ENCODE measurements at places on chromosomes 4 and X.

GRCh38 chr4:155789391-155789790 lies 30.6 kb downstream of the GUCY1B1 start:
- no peak for DNase-seq

DNA sequence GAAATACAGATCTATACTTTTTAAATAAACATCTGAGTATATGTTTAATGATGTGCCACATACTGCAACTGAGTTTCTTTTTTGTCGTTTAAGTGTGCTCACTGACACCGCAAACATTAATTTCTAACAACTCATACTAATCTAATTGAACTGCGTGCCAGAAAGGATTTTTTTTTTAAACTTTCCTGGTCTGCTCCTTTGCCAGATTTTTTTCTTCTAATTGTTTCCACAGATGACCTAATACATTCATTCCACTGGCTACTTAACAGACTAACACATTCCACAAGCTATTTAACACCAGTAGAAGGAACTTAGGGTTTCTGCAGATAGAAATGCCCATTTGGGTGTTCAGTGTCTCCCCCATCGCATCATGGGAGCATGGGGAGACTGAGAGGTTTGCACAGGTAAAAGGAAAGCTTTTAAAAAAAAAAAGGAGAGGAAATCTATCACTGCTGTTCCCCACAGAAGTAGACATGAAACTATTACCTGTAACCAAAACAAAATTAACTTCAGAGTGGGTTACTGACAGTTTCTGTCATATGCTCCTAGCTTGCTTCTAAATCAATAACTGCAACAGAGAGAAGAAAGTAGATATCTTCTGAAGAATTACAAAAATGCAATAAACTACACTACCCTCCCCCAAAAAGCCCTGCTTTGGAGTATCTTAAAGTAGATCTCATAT lies 31.6 kb downstream of the SH3KBP1 start:
- DNase-seq, result no peak

GRCh38 chr4:138034871-138035270 lies 207.3 kb downstream of the SLC7A11 start:
- no peak for DNase-seq

- DNase-seq, result no peak
These were observed 1.0 kb upstream of the MECP2 start for GRCh38 chrX:154098551-154098950.

- DNase-seq, result no peak
These were observed 18.4 kb upstream of the COX18 start for GRCh38 chr4:73087871-73088270.

DNA sequence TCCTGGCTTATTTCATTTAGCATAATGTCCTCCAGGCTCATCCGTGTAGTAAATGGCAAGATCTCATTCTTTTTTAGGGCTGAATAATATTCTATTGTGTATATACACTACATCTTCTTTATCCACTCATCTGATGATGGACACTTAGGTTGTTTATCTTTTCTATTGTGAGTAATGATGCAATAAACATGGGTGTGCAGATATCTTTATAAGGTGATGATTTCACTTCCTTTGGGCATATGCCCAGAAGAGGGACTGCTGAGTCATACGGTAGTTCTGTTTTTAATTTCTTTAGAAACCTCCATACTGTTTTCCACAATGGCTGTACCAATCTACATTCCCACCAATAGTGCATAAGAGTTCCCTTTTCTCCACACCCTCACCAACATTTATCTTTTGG lies 317.6 kb upstream of the CNKSR2 start:
- no peak for DNase-seq

DNA sequence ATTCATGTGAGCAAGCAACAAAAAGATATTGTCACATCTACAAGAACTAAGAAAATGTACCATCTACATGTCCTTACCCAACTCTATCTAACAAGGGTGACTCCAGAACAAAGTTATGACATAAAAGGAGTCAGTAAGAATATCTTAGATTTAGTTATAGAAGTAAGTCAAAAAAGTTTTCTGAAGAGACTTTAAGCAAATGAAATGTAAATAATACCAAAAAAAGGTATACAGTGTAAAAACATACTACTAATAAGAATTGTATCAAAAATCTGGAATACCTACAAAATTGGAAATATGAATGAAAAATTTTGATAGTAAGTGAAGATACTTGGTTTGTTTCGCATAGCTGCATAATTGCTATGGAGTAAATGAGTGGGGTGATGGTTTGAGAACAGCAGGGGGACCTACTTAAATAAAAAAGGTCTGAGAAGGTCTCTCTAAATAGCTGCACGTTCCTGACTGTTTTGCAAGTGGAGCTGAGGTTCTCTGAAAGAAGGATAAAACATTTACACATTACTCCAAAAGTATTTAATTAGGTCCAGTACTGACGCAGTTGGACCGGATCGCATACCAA lies 51.0 kb upstream of the ENPP6 start:
- no peak for DNase-seq

- DNase-seq, result no peak
These were observed 294.3 kb upstream of the IGFBP7 start for GRCh38 chr4:57404483-57404882.

DNA sequence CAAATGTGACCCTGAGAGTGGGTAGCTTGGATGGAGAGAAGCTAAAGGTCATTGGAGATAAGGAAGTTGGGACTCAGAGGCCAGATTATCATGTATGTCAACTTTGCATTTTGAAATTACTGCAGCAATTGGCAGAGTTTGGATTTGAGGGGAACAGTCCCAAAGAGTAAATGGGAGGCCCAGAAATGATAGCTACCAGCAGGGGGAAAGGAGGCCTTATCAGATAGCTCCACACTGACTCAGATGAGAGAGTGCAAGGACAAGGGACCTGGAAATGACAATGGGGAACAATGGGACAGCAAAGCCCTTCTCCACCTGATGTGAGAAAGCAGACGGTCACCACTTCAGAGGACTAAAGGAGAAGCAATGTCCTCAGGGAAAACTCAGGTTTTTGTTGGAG lies 201.5 kb upstream of the JADE1 start:
- no peak for DNase-seq

DNA sequence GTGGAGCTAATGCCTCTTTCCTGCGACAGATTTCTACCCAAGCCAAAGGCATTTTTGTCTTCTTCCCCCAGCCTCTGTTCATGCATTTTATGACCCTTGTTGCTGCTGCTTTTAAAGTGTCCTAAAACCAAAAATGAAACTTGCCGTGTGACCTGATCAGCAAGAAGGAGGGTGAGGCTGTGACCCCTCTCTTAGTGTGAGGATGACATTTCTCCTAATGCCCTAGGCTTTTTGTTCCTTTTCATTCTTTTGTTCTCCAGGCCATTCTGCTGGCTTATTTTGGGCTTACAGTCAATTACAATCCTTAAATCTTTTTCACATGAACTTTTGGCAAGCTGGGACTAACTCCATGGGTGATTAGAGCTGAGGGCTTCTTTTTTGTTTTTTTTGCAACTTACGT lies 34.4 kb downstream of the PTTG2 start:
- DNase-seq, result no peak

DNA sequence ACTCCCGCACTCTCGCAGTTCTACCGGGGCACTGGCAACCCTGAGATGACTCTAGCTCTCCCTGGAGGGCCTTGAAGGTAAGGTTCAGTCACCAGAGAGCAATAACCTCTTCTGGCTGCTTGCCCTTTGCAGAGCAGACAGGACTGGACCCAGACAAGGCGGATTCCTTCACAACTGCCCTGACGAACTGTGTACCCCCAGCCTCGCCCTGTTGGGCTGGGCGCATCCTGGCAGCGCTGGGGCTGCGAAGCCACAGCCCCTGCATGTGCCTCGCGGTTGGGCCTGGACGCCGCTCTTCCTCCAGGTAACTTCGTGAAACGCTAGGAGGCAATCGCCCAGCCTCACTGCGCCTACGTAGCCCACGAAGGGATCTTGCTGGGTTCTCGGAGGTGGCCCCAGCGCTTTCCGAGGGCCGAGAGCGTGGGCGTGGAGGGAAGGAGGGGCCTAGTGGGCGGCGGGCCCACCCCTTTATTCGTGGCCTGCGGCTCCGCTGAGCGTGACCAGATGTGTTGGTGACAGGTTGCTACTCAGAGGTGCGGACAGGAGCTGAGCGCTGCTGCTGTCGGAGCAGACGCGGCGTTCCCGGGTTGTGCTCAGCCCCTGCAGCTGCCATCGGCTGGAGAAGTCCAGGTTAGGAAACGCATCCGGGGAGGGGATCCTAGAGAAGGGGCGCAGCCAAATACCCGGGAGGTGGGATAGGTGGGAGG lies 1.9 kb upstream of the MAMLD1 start:
- peak; percentile 23 for DNase-seq

DNA sequence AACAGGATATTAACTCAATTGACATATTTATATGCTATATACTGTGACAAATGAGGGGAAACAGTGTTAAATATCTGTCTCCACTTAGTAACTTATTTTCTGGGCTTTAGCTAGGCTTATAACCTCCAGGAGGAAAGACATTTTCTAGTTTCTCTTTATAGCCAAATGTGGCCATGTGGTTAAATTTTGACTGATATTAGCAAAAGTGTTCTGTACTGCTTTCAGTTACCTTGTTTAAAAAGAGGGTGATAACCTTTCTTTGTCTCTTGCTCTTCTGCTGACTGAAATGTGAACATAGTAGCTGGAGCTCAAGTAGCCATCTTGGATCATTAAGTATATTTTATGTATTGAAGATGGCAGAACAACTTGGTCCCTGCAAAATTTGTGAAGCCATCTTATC lies 253.7 kb downstream of the PDHA2 start:
- no peak for DNase-seq

DNA sequence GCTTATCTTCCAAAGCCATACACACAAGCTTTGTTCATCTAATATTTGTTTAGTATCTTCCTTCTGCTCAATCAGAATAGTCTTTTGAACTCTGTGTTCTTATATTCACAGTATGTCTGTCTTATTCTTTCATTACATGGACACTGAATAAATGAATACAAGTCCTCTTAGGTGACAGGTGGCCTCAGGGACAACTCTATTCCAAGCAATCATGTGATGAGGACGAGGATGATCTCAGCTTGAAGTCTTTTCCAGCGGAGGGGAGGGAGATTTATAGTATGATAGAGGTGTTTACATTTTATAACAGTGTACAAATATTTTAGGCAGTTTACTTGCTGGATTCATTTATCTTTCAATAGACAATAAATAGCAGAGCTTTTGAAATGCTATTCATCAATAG lies 300.4 kb downstream of the NLGN4X start:
- DNase-seq, result no peak

DNA sequence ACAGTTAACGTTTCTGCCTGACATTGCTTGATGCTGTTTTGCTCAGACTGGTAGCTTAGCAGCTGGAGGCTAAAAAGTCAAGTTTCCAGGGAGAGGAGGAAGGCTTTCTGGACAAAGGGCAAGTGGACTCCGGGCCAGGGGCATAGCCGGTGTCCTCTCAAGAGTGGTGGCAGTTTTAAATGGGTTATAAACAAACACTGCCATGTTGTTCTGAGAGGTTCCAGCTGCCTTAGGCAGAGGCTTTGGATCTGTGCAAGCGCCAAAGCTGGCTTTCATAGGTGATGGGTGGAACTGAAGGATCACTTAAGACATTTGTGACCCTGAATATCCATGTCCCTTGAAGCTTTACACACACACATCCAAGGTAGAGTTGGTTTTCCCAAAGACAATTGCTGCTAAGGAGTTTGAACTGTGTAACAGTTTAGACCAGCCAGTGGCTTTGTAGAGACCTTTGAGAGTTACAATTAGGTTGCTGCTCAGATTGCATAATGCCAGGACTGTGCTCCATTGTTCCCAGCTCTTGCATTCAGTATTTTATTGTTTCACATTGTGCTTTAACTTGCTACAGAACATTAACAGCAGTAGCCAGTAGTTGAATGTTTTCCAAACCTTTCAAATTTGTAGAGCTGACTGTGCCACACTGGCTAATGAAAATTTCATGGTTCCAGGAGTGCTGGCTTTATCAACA lies 54.1 kb upstream of the AP1S2 start:
- DNase-seq, result no peak

GRCh38 chr4:38455092-38455862 lies 208.7 kb upstream of the KLF3 start:
- no peak for DNase-seq

GRCh38 chrX:38112566-38112965 lies 106.2 kb downstream of the SYTL5 start:
- DNase-seq, result no peak

DNA sequence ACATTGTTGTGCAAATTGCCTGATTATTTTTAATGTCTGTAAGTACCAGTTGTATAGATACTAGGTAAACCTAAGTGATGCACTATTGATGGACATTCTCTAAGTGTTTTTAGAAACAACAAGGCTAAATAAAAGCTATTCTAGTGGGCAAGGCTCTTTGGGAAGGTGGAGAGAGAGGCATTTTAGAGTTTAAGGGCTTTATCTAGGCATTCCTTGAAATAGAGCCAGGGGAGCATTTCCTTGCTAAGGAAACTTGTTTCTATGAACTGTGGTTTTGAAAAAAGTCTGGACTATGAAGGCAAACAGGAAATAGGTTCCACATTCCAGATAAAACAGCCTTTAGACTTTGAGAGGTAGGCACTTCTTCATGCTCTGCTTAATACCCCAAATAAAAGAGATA lies 23.8 kb downstream of the BMX start:
- DNase-seq, result no peak

DNA sequence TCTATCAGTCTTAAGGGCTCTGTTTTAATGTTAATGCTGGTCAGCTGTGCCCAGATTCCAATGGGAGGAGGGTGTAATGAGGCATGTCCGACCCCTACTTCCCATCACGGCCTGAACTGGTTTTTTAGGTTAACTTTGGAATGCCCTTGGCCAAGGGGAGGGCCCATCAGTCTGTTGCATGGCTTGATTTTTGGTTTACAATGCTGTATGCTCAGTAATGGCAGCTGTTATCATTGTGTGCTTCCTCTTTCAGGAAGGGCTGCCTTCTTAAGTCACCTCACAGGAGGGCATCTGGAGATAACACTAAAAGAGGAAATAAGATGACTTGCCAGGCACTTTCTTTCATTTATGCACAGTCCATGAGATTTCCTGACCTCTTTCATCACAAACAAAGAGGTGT lies 36.3 kb downstream of the ATXN3L start:
- no peak for DNase-seq

GRCh38 chr4:136078976-136079375 lies 1453.3 kb downstream of the PCDH18 start:
- no peak for DNase-seq

- no peak for DNase-seq
These were observed 477.6 kb upstream of the INTU start for GRCh38 chr4:127155116-127155515.

DNA sequence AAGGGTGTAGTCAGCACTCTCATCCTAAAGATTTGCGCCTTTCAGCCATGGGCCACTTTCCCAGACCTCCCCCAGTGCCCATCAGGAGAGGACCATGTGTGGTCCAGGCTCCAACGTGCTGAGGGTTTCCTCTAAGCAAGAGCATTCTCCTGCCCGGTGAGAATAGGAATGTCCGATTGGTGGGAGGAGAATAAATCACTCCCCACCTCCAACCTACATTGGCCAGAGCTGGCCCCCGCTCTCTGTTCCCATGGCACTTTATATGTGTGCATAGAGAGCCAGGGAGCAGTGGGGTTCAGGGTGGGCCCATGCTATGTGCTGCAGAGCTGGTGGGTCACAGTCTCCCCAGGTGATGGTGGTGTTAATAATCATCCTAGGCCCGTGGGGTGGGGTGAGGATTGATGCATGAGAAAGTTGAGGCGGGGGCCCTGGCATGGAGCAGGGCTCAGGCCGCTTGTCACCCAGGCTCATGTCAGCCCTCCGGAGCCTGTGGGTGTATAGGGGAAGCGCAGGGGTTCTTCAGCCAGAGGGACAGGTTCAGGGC lies 6.8 kb upstream of the SORCS2 start:
- no peak for DNase-seq

All from stimulated activated CD4-positive, alpha-beta T cell treated with anti-CD3 and anti-CD28 coated beads, Interleukin-4, amount 100 ng/mL, for 4 hours (primary cell).